Left renal cortex interstitium (tissue), 4 donors: ENCODE measurements at places on chromosomes 16 and 17.

GRCh38 chr16:89481356-89481955, 8.9 kb downstream of the ANKRD11 start:
- no peak for DNase-seq

- no peak for DNase-seq
Observed at GRCh38 chr16:30951193-30951592, 2.3 kb downstream of the ORAI3 start.

DNA sequence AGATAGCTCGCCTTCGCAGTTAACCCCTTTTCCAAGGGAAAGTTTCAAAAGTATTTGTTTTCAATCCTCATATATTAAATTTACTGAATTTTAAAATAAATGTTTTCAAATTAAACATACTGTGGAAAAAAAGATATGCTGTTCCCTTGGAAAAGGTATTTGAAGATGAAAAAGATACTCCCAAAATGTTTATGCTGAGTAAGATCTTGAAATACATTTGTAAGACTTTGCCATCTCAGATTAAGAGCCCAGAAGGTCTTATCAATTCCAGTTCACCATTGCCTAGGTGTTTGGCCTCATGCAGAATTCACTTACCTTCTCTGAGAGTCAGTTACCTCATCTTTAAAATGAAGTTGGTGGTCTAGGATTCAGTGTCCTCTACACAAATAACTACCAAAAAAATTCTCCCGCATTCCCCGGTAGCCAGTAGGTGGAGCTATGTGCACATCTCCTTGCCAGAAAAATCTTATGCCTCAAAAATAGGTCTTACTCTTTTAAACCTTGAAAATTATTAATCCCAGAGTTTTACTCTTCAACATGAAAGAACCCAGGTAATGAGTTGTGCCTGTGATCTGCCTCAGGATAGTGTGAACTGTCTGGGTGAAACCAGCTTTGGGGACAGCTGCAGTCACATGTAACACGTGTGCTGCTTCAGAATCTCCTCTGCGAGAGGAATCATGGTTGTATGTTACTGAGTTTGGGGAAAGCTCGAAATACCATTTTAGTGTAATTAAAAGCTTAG, 178.3 kb downstream of the MRTFB start:
- DNase-seq, result no peak

DNA sequence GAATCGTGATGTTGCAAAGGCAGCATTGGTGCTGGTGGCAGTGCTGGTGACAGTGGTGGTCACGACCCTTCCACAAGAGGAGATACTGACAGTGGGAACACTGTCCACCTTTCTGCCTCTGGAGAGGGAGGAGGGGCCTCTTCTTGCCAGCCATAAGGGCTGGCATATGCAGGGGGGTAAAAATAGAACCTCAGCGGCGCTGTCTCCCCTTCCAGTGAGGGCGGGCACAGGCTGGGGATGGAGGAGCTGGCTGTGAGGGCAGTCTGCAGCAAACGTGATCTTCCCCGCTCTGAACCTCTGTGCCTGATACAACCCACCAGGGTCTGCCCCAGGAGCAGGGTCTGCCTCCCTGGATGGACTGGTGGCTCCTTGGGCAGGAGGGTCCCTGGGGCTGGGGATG, 3.4 kb downstream of the RAP1GAP2 start:
- no peak for DNase-seq

GRCh38 chr16:19578378-19578971, 23.0 kb downstream of the VPS35L start:
- DNase-seq, result no peak

- DNase-seq, result no peak
Observed at GRCh38 chr17:42784811-42785592, 4.6 kb downstream of the WNK4 start.

- no peak for DNase-seq
Observed at GRCh38 chr17:71184716-71185115, 936.1 kb upstream of the SOX9 start.

DNA sequence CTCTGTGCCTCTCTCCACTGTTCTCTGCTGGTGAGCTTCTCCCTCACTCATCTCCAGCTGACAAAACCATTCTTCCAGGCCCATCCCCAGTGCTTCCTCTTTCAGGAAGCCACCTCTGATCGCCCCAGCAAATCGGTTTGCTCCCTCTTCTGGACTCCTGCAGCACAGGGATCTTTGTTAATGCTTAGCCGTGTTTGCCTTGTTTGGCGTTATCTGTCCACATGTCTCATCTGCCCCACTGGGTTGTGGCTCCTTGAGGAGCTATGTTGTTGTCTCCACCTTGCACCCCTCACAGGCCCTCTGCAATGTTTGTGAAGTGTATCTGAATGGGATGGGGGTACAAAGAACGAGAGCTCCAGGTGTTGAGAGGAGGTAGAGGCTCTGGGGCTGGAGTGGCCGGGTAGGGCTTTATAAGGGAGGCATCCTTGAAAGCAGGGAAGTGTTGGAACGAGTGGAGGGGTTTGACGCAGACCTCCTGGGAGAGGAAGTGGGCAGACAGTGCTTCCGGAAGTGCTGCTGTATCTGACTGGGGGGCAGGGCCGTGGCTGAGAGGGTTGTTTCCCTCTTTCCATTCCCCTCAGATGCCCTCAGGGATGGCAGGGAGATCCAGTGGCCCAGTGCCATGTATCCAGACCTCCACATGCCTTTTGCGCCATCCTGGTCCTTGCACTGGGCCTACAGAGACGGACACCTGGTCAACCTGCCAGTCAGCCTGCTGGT, 27.8 kb downstream of the CASKIN2 start:
- no peak for DNase-seq

- no peak for DNase-seq
Observed at GRCh38 chr16:2507052-2507659, 6.6 kb upstream of the ATP6V0C start.

GRCh38 chr17:43530288-43531081, 15.7 kb downstream of the ETV4 start:
- DNase-seq, result peak; percentile 99

GRCh38 chr17:55351226-55351625, 70.4 kb downstream of the MMD start:
- no peak for DNase-seq

- no peak for DNase-seq
Observed at GRCh38 chr17:31136319-31136718, 41.5 kb downstream of the NF1 start.

- DNase-seq, result no peak
Observed at GRCh38 chr16:15739950-15740349, 89.9 kb downstream of the NDE1 start.

- DNase-seq, result no peak
Observed at GRCh38 chr16:29834079-29834478, 13.8 kb downstream of the MVP start.

- DNase-seq, result no peak
Observed at GRCh38 chr16:6165330-6165979, 1067.9 kb upstream of the EEF2KMT start.

GRCh38 chr17:45380991-45381390, 51.7 kb downstream of the ARHGAP27 start:
- DNase-seq, result no peak

GRCh38 chr17:38879878-38880665, 10.2 kb downstream of the LASP1 start:
- peak; percentile 49 for DNase-seq

DNA sequence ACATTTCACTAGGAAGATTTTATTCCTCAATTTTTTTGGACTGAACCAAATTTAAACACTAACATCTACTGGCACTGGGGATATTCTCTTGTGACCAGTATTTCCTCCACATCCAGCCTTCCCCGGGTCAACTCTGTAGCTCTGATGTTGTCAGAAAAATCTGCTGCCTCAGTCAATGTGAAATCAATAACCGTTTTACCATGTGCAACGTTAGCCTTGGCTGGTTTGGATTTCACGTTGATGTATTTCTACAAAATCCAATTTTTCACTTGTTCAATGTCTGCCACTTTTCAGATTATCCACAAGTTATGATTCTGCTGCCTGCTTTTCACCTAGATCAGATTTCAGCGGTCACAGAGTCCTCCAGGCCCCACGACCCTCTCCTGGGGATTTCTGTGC, 7.1 kb downstream of the SGCA start:
- no peak for DNase-seq

DNA sequence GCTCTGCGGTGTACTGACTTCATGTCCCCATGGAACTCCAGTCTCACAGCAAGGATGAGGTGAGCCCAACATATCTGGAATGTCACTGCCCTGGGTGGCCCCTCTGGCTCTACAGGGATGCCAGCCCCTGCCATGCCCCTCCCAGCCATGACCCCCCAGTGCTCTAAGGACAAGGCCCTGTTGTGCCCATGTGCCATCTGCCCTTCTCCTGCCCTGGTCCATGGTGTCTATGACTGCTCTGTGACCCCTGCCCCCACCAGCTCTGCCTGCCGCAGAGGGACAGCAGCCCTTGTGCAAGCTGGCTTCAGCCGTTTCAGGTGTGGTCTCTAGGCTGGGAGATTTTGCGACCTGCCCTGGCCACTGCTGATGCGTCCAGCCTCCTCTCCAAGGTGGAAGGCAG, 40.3 kb downstream of the TK2 start:
- no peak for DNase-seq

DNA sequence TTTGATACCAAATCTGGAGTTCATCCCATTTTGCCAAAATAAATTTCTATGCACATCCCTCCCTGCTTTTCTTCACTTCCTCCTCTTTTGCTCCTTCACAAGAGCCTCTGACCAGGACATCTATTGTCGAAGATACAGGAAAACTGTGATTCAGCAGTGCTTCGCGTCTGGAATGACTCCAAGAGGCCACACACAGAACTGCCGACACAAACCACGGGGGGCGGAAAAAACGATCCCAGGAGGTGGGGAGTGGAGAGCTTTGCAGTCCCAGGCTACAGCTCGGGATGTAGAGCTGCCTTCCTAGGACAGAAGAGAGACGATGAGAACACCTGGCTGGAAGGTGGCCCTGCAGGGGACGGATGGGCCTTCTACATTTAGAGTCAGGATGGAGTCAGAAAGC, 102.8 kb downstream of the XYLT1 start:
- no peak for DNase-seq

DNA sequence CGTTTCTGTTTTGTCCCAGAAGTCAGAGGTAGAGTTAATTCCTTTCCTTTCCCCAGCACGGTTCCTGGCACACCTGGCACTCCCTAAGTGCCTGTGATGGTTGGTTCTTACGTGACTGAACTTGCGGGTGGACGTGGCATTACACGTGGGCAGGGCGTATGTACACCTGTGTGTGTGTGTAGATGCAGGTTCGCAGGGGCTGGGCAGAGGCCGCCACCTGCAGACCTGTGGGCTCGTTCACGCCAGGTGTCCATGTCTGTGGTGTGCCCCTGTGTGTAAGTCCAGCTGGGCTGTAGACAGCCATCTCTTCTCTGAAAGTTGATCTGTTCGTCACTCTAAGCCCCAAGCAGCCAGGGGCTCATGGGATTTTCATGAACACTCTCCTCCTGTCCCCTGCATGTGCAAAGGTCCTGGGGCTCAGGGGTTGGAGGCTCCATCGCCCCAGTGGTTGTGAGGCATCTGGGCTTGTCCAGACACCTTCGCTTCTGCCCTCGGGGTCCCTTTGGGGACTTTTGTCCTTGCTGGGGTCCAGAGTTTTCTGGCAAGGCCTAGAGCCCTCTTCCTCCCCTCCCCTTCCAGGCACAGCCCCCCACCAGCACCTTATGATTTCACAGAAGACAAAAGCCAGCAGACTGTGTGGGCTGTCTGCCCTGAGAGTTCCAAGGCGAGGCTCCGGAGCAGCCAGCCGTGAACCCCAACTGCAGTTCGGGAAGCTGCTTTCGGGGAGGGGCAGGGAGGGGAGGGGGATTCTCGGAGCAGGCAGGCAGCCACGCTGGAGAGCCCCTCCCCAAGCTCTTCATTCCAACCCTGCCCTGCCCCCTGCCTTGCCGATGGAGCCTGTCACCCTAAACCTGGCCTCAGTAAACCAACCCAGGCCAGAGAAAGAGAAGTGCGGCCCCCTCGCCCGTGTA, 5.4 kb upstream of the FSCN2 start:
- DNase-seq, result peak; percentile 83

DNA sequence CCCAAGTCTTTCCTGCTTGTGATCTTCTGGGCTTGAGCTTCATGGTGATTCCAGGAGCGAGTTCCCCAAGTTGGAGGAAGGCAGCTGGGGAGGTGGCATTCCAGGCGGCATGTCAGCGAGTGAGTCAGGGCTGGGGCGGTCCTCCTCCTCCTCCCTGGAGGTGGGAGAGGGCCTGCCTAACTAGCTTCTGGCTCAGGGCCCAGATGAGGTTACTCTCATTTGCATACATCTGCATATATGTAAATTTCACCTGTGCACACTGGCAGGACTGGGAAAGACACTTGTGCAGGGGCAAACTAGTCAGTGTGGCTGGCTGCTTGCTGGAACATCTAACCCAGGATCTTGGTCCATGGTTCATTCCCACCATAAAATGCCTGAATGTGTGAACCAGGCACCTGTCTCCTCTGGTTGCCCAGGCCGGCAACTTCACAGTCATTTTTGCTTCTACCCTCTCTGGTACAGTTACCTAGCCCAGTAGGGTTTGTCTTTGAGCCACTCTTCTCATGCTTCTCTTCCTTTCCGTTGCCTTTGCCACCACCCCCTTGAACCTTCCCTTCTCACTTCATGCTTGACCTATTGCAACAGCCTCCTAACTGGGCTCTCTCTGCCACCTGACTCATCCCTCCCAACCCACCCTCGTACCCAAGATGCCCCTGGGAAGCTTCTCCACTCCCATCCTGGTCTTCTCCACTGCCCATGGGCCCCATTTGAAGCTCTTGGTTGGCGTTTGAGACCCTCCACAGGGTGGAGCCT, 9.6 kb upstream of the DLX4 start:
- no peak for DNase-seq

GRCh38 chr17:6623941-6624340, 16.6 kb downstream of the KIAA0753 start:
- no peak for DNase-seq

DNA sequence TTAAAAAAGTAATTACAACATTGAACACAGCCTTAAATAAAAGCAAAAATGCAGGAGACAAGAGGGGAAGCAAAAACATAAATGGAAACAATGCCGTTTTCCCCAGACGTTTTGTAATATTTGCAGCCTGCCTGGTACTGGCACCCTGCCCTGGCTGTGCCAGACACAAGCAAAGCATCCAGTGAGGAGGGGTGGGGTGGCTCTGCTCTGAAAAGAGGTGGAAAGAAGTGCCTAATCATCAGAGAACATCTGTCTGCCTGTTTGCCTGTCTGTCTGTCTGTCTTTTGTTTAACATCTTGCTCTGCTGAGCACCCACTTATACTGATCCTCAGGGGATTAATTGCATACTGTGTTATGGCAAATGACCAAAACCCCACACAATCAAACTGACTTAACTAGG, 62.7 kb downstream of the C16orf82 start:
- DNase-seq, result no peak

DNA sequence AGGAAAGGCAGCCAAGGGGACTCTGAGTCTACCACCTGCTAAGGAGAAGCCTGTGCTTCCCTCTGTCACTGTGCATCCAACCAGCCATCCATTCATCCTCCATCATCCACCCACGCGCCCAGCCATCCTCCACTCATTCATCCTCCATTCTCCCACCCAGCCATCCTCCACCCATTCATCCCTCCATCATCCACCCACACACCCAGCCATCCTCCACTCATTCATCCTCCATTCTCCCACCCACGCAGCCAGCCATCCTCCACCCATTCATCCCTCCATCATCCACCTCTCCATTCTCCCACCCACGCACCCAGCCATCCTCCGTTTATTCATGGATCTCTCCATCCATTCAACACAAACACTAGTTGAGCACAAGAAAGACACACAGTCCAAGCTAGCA, 74.1 kb downstream of the COG7 start:
- no peak for DNase-seq
